ENCODE measurements at places on chromosomes 4 and X.

GRCh38 chrX:106040861-106041260, 2.3 kb upstream of the SERPINA7 start:
- no peak for DNase-seq
- H3K4me3 ChIP-seq = no peak overlapping the region
- H3K27me3 ChIP-seq = peaks cover 1% of the 10 kb centered on the region
- H3K27ac ChIP-seq = no peak overlapping the region

DNA sequence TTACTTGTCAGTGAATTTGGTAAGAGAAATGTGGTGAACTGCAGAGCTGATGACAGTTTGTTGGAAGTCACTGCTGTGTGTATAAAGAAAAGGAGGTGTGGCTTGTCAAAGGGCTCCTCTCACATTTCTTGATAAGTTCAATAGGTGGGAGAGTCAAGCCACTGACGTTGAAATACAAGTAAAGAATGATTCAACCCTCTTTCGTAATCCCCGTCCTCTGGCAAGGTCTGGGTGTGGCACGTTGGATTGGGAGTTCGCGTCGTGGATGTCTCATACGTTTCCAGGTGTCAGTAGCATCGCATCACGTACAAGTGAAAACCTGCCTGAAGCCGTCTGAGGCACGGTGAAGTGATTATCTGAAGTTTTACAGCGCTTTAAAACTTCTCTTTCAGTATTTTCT, 76.4 kb downstream of the EGF start:
- H3K36me3 ChIP-seq = no peaks in the 10 kb centered on the region
- peak overlapping the region; percentile 81 for H3K27ac ChIP-seq
- no peaks in the 10 kb centered on the region for H3K27me3 ChIP-seq

DNA sequence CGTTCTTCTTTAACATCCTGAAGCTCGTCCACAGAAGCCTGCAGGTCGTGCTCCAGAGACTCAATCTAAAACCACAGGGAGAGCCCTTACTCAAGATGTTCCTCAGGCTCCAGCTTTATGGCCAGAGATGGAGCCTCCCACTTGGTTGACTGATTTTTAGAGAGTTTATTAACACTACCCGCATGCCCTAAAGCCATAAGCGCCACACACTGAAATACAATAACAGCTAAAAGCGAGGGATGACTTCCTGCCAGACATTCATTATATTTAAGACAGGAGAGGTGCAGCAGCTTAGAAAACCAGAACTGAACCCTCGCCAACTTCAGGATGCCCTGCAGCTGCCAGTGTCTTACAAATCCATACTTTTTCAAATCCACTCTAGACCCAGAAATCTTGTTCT, 42.0 kb downstream of the SOD3 start:
- DNase-seq = no peak
- H3K4me1 ChIP-seq = peaks cover 2% of the 10 kb centered on the region
- H3K4me3 ChIP-seq = no peak overlapping the region
- peaks cover 47% of the 10 kb centered on the region for H3K36me3 ChIP-seq
- H3K27ac ChIP-seq = no peak overlapping the region

DNA sequence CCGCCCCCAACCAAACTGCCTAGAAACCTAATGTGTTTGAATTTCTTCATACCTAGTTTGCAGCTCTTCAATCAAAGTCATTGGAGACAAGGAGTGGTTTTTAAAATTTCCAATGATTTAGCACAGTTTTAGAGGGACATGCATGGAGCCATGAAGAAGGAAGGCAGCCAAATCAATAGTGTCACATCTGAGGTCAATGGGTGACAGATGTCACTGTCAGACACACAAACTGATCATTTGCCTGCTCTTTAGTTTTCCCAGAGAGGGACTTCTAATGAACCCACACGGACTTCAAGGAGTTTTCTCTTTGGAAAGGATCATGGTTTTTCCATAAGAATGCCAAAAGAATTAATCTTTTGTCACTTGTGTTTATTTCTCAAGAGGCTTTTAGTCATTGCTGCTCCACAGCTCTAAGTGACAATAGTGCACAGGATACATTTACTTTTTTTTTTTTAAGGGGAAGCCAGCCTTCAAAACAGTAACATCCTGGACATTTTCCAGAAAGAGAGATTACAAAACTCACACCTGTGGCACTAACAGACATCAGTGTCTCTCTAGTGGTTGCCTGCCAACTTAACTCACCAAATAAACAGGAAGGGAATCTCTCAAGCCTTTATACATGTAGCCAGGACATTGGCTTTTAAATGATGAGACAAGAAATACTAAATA, 251.1 kb upstream of the DIAPH2 start:
- no peaks in the 10 kb centered on the region for H3K27me3 ChIP-seq
- no peaks in the 10 kb centered on the region for H3K36me3 ChIP-seq
- H3K27ac ChIP-seq = no peak overlapping the region
- H3K4me1 ChIP-seq = peaks cover under 1% of the 10 kb centered on the region
- no peak overlapping the region for H3K4me3 ChIP-seq
- no peak for DNase-seq

GRCh38 chr4:124943938-124944337, 231.4 kb upstream of the ANKRD50 start:
- H3K27me3 ChIP-seq = no peaks in the 10 kb centered on the region
- H3K4me1 ChIP-seq = peaks cover 30% of the 10 kb centered on the region
- H3K4me3 ChIP-seq = no peak overlapping the region
- DNase-seq = no peak

Data from mesothelial cell of epicardium (in vitro differentiated cells).